ENCODE measurements at places on chromosomes 1 and 21. TPM values are rescaled to one million over a fixed set of nuclear protein-coding genes. Genes with fewer than 3 reads are reported as not detected.

The EDEM3 gene
- 20.5 TPM for polyA plus RNA-seq

The TAF1A gene
- polyA plus RNA-seq = 4.2 TPM

The ADAMTSL4 gene
- polyA plus RNA-seq = 8.6 TPM

The RNU1-4 gene
- polyA plus RNA-seq = not detected

The KCND3 gene
- polyA plus RNA-seq = 2.2 TPM

The FMO3 gene
- 0.45 TPM for polyA plus RNA-seq

The S100A9 gene
- polyA plus RNA-seq = not detected

The RIPPLY3 gene
- 0.22 TPM for polyA plus RNA-seq

GRCh38 chr1:24688621-24689195, 45.6 kb downstream of the SRRM1 start:
- DNase-seq = no peak

DNA sequence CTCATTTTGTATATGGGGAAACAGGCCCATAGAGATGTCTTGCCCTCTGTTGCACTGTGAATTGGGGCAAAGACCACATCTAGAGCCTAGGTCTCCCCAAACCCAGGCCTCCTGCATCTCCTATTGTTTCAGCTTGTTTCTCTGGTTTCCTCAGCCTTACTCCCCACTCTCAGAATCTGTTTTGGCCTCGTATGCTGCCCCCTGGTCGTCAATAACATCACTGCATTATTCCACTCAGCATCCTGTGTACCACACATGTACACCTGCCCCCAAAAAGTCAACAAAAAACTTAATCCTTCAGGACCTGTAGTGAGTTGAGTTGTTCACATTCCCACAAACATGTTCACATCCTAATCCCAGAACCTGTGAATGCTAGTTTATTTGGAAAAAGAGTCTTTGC, 184.8 kb downstream of the BRINP2 start:
- DNase-seq = no peak

DNA sequence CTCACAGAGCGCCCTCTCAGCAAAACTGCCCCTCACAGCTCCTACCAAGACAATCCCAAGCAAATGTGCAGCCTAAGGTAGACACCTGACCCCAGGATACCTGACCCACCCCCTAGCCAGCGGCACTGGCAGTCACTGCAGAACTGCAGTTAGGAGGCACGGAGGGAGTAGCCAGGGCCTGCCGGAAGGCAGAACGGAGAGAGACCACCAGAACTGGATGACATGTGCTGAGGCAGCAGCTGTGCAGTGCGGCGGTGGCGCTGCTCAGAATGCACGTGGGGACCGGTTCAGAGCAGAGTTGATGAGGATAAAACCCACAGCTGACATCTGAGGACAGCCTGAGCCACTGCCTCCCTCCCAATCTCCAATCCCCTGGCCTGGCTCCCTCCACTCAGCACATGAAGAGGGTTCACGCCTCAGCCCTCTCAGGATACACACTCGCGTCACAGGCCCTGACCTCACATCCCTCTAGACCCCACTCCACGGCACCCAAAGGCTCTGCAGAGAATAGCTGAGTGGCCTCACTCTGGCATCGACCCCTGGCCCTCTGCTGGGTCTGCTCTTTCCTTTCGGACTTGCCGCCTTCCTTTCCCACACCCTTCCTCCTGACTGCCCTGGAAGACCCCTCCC, 29.6 kb downstream of the UBE2G2 start:
- no peak for DNase-seq

- no peak for DNase-seq
Observed at GRCh38 chr1:216688127-216688657, 35.0 kb downstream of the ESRRG start.

DNA sequence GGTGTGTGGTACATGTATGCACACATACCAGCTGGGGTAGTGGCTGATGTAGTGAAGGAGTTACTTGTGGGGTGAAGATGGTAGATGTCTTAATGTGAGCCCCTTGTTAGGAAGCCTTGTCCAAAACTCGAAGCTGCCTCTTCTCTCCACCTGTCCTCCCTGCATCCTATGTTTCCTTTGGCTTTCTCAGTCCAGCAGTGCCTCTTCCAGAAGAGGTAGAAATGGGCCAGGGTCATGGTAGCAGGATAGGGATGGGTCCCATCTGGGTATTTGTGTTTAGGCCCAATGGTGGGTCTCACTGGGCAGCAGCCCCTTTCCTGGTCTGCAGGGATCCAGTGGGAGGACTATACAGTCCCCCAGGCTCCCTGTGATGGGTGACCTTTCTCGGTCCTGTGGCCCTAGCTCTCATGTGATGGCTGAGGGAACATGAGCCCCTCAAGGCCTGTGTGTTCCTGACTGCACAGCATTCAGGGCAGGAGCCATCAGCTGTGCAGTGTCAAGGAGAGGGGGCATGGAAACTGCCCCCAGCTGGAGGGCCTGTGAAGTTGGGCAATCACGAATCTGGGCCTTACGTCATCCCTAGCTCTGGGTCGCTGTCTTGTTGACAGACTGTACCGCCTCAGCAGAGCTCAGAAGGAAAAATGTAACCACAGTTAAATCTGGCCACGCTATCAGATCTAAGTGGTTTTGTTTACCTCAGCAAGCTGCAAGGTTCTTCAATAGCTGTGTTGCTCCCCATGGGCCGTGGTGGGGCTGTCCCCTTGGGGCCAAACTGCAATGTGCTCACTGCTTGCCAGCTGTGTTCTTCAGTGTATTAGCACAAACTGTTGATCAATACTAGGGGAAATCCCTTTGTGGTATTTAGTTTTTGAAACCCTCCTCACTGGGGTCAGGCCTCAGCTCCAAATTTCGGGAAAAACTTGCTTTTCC, 82.7 kb downstream of the NOS1AP start:
- no peak for DNase-seq

DNA sequence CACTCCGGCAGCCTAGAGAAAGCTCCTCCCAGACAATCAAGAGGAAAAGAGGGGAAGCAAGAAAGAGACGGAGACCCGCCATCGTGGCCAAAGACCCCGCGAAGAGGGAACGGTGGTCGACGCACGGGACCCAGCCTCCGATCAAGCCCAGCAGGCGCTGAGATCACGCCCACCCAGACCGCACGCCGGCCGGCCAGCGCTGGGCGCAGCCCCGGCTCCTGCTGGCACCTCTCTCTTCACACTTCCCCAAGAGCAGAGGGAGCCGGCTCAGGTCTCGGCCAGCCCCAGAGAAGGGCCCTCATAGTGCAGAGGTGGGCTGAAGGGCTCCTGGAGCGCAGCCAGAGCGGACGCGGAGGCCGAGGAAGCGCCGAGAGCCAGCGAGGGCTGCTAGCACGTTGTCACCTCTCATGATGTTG, 918.4 kb upstream of the ADAMTS5 start:
- no peak for DNase-seq

- no peak for DNase-seq
Observed at GRCh38 chr1:54310439-54311328, 95.5 kb downstream of the SSBP3 start.

DNA sequence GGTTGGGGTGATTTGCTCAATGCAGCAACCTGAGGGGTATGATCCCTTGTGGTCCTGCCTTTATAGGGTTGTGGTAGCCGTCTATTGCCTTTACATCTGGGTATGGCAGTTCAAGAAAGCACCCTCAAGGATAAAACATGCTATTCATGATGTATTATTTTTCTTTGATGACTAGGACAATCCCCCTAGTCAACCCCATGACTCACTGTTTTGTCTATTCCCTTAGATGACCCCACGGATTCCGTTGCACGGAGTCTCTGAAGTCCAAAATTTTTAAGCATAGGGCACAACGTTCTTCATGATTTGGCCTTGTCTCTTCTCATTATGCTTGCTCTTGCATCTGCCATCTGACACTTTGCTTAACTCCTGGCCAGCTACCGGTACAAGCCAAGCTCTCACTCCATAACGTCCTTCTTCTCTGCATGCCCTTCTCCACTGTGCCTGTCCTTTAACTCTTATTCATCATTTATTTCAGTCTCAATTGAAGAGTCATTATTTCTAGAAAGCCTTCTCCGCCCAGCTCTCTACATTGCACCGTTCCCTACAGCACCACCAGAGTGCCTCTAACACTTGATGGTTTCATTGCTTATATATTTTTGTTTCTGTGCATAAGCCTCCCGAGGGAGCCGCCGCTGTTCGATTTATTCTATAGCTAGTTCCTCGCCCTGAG, 838 bp upstream of the DISP1 start:
- DNase-seq = no peak

DNA sequence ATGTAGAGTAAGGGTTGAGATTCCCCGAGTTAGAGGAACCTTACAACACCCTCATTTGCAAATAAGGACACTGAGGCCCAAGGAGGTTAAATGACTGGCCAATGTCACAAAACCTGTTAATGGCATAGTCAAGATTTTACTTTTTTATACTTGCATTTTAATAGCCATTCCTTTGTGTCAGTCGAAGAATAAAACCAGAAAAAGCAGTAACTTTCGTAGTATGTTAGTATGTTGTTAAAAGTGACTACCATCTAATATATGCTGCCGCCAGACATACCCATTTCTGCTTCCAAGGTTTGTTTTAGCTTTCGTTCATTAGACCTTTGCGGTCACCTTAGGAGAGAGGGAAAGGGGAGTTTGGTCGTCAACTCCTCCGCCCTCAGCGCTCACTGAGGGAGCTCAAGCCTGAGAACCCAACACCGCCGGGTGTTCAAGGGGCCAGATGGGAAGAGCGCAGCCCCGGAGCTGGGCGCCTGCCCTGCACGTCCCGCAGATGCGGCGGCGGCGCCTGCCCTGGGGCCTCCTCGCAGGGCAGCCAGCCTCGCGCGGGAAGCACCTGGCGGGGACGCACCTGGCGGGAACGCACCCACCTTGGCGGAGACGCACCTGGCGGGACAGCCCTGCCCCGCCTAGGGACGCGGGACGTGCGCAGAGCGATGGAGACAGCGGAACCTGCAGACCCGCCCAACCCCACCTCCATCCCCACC, 466 bp downstream of the VPS26C start:
- DNase-seq = no peak

- DNase-seq = no peak
Observed at GRCh38 chr1:216387782-216388181, 35.5 kb downstream of the USH2A start.

GRCh38 chr1:145960468-145961108, 2.8 kb upstream of the LIX1L start:
- DNase-seq = no peak

DNA sequence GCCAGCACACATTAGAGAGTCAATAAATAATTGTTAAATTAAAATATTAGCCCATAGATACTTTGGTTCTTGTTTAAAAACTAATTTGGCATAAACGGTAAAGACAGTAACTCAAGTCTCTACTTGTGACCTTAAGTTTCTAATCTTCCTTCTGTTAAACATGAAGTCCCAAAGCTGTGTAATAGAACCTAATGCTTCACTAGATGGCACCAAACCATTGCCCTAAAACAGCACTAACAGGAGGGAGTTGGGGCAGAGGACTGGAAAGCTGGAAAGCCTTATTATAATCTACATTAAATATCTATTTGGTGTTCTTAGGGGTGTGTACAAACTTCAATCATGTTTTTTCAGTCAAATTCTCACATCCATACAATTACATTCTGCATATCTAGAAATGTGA, 176.7 kb downstream of the OLFM3 start:
- DNase-seq = no peak

- DNase-seq = no peak
Observed at GRCh38 chr21:42547001-42547905, 33.6 kb downstream of the SLC37A1 start.

DNA sequence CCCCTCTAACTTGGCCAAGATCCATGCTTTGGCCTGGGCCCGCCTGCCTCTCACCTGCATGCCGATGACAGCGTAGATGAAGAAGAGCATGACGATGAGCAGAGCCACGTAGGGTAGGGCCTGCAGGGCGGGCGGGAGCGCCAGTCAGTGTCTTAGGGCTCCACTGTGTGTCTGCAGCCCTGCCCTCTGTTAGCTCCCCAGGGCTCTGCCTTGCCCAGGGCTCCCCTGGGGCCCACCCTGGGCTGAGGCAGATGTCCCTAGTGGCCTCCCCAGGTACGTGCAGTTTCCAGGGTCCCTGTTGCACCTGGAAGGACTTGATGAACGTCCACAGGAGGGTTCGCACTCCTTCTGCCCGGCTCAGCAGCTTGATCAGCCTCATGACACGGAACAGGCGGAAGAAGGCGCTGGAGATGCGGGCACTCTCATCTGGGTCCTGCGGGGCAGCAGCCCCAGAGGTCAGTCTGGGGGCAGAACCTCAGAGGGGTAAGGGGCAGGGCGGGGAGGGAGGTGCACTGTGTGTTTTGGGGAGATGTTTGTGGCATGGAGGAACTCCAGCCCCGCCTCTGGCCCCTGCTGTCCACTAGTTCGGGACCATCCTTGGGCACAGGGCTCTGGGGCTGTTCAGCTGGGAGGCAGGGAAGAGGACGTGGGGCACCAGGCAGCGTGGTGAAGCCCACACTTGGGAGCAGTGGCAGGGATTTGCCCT, 29.8 kb upstream of the KIF21B start:
- DNase-seq = no peak

- DNase-seq = no peak
Observed at GRCh38 chr1:95642035-95642434, 408.0 kb downstream of the RWDD3 start.

- DNase-seq = no peak
Observed at GRCh38 chr1:26459573-26460031, 12.6 kb upstream of the HMGN2 start.

GRCh38 chr1:175808573-175808972, 65.2 kb upstream of the TNR start:
- no peak for DNase-seq

DNA sequence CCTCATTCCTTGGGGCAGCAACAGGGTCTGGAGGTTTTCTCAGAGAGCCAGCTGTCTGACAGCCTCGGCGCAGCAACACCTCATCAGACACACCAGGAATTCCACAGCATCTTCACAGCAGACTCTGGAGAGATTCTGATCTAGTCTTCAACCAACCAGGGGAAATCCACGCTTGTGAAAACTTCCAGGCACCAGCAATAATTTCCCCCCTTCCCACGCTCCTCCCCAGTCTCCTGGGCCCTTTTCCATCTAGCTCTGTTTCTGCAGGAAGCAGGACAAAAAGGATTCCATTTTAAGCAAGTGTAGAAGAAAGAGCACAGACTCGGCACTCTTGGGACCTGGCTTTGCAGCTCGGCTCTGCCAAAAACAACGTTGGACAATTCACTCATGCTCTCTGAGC, 44.3 kb upstream of the CAPZB start:
- no peak for DNase-seq

GRCh38 chr1:98143403-98143802, 222.6 kb upstream of the DPYD start:
- DNase-seq = no peak

DNA sequence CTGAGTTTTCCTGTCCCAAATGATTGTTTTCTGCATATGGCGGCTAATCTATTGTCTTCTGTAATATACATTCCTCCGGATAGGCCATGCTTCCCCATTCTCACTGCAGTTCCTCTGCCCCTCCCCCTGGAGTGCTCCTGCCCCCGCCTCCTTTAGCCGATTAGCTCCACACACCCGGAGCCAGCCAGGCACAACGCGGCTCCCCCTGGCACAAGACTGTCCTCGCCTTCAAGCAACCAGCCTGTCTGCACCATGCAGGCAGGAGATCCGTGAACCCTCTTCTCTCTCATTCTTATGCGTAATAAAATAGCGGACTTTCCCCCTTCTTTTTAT, 18.0 kb downstream of the SERTAD4 start:
- no peak for DNase-seq

DNA sequence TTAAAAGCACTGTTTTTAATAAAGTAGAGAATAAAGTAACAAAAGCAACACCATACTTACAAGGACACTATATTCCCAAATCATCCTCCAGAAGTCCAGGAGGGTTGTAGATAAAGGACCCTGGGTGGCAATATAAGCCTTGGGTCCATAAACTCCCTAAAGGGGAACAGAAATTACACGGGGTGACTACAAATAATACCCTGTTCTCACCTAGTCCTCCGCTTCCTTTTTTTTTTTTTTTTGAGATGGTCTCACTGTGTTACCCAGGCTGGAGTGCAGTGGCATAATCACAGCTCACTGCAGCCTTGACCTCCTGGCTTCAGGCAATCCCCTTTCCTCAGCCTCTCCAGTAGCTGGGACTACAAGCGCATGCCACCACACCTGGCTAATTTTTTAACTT, 13.1 kb downstream of the PTPN22 start:
- DNase-seq = no peak
